Activated CD8-positive, alpha-beta memory T cell treated with anti-CD3 and anti-CD28 coated beads for 4 hours (primary cell): ENCODE measurements at places on chromosomes 1 and 21.

DNA sequence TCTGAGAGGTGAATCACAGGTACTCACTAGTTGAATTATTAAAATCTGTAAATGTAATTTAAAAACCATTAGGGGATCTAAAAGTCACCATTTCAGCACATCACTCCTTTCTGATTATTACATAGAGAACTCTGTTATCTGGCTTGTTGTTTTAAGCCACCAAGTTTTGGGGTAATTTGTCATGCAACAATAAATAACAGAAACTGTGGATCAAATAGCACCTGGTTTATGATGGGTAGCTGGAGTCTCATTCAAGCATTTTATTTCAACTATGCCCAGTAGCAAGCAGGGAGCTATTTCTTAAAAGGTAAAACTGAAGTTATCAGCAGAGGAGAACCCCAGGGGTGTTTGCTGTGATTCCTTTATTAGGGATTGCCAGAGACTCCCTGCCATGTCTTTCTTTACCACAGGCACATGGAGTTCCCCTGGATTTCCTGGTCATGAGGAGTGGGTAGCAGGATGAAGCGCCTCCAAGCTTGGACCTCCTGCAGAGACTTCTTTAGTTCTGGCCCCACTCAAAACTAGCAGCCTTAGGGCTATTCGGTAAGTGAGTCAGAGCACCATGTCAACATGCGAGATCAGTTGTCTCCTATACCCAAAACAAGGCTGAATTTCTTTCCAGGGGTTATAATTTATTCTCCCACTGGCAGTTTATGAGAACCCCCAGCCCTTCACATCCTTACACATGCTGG is 179.2 kb downstream of the GIPC2 start:
- DNase-seq: no peak

DNA sequence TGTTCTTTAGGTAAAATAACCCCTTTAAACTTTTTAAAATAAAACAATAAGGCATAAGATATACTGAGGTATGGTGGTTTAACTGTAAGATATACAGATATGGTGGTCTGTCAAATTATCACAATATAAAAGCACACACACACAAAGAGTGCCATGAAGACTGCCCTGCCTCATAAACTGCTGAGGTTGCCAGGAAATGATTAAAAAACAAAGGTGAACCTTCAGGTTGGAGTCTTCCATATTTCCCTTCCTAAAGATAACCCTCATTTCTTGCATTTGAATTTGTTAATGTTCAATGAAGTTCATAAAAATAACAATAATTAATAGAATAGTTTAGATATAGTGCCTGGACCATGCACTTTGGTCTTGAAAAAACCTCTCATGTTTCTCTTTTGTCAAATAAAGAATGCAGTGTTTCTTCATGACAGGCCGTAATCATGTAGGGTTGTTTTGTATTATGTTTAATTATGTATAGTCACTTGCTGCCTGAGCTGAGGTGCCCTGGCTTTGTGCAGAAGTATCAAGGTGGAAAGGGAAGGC is 123.6 kb upstream of the B3GALT2 start:
- no peak for DNase-seq

DNA sequence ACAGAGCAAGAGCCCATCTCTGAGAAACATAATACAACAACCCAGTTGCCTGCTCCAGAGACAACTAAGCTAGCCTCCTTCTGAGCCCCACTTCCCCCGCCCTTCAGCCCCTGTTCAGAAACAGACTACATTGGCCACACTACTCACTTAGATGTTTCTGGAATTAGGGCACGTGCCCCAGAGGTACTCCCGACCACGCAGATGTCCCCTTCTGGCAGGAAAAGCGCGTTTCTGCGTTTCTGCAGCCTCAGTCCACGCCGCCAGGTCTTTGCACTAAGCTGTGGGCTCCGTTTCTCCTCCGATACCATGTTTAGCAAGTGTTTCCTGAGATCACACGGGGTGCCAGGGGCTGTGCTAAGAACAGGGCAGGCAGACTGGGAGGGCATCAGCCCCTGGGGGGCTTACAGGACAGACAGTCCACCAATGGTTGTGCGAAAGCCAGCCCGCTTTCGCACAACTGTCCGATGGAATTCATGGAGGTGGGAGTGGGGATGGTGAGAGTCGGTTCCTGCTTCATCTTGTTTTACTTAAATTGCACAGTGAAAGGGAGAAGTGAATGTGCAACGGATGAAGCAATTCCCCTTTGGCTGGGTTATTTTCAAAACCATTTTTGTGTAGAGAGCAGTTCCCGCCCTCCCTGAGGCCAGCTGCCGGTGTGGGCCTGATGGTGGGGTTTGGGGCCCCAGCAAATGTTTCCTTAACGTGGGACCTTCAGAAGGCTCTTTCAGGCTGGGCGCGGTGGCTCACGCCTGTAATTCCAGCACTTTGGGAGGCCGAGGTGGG is 2.7 kb downstream of the PIK3CD start:
- no peak for DNase-seq

DNA sequence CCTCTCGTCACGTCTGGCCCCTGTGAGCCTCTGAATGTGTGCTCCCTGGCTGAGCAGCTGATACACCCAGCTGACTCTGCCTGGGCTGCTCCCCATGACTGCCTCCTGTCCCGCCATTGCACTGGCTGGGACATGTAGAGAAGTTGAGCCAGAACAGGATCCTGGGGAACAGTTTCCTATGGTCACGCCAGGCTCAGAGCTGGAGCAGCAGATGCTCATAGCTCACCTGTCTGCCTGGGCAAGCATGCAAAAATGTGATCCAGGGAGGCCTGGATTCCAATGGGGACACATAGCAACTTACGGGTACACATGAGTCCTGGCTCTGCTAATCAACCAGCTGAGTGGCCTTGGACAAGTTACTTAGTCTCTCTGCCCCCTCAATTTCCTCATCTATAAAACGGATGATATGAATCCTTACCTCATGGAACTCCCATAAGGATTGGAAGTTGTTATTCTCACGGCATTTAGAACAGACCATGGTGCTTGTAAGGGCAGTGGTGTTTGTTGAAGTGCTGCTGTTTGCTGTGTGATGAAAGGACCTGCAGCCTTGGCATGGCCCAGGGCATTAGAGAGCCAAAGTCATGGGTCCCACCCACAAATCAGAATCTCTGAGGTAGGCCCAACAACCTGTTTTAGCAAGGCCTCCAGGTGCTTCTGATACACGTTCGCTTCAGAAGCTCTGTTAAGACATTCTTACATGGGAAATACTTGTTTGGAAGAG is 150.3 kb upstream of the VANGL1 start:
- DNase-seq: no peak
